ENCODE measurements at places on chromosomes 16 and 17. TPM values are rescaled to one million over a fixed set of nuclear protein-coding genes. Genes with fewer than 3 reads are reported as not detected.
A peak's percentile ranks its signal among the peaks of the same experiment; 100 is the strongest.

The ASIC2 gene
- not detected for total RNA-seq

The YBX2 gene
- total RNA-seq, result 1.5 TPM

DNA sequence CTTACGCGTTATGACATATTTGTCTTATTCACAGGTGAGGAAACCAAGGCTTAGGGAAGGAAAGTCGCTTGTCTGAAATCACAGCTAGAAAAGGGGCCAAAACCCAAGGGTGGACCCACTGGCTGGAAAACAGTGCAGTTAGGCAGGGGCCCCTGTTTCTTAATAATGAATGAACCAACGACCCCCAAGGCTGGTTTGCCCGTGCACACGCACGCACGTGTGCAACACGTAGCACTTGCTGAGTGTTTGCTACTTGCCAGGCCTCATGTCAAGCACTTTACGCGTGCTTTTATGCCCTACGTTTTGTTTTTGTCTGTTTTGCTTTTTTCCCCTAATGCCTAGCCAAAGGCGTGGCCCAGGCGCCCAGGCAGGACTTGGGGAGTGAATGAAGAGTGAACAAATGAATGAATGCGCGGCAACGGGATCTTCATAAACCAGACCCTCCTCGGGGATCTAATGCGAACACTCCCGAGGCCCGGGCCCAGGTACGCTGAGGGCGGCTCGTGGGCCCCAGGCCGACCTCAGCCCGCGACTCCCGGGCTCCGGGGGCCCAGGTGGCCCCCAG, 571 bp upstream of the USP10 start:
- DNase-seq, result no peak

DNA sequence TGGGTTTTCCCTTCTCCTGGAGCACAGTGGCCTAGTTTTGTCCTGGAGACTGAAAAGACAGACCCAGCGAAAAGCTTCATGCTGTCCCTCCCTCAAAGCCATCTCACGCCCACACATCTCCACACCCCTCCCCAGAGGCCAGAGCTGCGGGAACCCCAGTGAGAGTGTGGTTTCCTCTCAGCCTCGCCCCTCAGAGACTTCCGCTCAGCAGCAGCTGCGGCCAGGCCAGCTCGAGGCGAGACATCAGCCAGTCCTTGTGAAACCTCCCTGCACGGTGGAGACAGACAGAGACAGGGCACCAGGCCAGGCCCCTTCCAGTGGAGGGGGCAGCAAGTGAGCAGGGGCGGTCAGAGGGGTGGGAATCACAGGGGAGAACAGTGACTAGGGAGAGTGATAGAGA, 77.0 kb upstream of the TNRC6C start:
- peak; percentile 89 for DNase-seq
